ENCODE measurements at places on chromosomes 3 and 15.

GRCh38 chr3:21729888-21730459 lies 21.0 kb downstream of the ZNF385D start:
- no peak for DNase-seq

- no peak for DNase-seq
Observed at GRCh38 chr3:28847736-28848135, 433.1 kb upstream of the RBMS3 start.

DNA sequence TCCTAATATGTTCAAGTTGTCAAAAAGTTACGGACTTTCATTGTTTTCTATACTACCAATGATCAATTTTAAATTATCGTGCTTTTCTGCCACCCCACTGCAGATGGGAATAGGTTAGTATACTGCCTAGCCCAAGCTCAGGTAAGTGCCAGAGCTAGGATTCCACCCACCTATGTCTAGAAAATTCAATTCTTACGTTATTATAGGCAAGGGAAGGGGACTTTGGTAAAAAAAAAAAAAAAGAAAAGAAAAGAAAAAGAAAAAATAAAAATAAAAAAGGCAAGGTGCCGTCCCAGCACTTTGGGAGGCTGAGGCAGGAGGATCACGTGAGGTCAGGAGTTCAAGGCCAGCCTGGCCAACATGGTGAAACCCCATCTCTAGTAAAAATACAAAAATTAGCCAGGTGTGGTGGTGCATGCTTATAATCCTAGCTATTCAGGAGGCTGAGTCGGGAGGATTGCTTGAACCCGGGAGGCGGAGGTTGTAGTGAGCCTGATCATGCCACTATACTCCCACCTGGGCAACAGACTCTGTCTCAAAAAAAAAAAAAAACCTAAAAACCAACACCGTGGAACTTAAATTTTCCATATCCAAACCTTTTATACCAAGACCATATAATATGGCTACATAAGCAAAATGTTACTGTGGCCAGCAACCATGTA lies 1.3 kb downstream of the RPL22L1 start:
- DNase-seq, result no peak

DNA sequence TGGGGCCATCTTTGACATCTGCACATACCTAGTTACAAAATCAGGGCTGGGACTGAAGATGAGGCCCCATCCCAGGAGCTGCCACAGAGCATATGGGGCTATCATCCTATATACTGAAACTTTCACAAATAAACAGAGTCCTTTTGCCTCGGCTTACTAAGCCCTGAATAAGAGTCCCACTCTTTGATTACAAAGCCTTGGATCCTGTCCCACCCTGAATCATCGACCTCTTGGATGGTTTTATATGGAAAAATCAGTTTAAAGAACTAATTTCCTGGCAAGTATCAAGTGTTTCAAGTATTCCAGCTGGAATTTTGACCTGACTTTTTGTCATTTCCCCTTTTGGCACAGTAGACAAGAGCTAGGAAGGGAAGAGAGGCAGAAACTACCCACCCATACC lies 331.3 kb upstream of the FRG2C start:
- DNase-seq, result no peak

GRCh38 chr15:98958918-98959639 lies 48.5 kb downstream of the PGPEP1L start:
- no peak for DNase-seq

DNA sequence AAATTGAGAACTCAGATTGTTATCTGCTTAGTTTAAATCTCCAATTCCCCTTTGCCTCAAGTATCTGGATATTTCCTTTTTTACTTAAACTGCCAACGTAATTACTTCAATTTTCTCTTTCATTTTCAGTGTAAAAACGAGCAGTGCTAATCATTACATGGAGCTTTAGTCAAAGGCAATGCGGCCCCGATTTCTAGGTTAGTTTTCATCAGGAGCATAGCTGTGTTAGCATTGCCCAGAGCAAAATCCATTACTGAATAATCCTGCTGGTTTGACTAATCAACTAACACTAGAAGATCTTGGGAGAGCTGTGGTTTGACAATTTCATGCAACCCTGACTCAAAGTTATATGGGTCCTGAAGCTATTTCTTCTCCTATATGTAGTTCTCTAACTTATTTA lies 46.2 kb downstream of the ZPLD1 start:
- DNase-seq, result no peak

GRCh38 chr3:104291437-104291851 lies 1075.3 kb upstream of the ALCAM start:
- no peak for DNase-seq

GRCh38 chr15:41554915-41555314 lies 4.1 kb upstream of the TYRO3 start:
- DNase-seq, result no peak

DNA sequence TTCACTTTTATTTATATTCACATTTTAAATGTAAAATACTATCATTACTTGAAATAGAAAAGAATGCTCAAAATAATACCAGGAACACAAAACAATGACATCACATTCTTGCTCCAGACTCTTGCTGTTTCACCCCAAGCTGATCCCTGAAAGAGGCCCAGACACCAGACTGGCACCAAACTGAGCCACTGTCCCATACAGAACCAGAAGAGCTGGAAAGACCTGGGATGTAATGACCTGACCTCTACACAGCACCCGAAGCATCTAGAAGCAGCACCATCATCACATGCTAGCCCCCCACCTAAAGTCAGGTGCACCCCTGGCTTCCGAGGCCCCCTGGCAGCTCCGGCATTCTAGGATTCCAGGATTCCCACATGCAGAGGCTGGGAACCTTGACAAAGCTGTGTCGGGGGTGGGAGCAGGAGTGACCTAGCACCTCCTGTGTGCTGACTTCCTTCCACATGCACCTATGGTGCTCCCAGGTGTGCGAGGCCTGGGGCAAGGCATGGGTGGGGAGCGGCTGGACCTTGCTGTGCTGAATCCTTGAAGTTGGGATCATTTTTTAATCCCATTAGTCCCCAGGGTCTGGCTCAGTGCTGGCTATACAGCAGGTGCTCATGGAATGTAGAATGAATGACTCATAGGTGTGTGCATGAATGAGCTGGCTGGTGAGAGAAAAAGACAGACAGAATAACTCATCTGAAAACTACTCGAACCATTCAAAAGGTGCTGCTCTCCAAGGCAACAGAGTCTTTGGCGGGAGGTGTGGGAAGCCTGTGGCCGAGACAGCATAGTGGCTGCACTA lies 144.7 kb upstream of the IQSEC1 start:
- no peak for DNase-seq

DNA sequence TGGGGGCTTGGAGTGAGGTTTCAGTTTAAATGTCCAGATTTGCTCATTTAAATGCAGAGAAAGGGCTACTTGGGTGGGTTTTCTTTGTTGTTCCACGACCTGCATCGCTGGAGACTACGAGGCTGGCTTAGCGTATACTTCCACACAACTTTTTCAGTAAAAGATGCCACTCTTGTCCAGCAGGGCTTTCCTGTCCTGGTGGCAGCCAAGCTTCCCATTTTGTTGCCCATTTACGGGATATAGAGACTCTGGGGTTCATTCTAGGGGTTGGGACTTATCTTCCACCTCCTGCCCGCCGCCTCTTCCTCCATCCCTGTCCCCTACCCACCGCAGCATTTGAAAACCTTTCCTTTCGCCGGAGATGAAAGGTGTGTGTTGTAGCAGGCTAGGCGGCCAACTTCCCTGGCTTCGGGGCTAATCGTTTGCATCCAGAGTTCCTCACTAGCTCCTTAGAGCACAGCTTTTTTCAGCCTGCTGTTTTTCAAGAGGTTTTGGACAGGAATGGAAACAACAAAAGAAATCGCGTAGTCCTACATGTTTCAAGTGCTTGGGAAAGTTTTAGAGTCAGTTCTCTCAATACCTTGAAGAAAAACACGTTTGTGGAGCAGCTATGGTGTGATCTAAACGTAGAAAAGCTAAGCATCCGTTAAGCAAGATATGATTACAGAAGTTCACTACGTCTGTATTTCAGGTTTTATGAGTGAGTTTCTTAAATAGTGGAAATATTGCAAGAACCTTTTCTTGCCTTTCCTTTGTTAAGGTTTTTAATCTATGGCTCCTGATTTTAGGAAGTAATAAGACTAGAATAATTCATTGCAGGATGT lies 843 bp downstream of the CHRNA5 start:
- no peak for DNase-seq

DNA sequence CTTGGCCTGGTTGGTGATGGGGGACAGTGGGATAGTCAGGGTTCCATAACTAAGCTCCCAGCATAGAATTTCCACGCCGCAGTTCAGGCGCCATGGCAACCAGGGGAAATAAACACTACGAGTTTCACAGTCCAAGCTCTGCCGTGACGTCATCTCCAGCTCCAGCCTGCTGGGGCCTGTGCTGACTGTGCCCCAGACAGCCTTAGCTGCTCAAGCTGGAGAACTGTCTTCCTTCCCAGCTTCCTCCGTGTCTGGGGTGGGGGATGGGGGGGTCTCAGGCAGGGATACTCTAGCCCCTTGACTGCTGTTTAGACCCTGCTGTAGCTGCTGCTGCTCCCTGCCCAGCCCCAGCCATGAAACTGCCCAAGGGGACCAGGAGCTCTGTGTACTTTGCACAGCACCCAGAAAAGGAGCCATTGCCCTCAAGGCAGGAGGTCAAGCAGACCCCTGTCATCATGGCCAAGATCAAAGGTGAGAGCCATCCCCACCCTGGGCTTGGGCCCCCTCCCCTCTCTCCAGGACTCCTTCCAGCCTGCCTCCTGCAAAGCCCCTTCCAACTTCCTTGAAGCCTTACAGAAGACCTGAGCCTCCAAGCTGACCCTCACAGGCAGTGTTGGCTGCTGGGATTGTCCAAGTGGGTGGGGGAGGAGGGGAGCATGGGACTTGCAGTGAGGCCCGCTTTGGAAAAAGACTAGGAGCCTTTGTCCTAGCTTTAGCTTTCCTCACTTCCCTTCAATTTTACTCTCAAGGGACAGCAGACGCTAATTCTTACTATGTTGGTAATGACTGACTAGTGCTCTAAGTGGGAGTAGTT lies 11.4 kb upstream of the CSPG4 start:
- DNase-seq, result no peak

GRCh38 chr3:134955874-134956273 lies 160.8 kb downstream of the EPHB1 start:
- DNase-seq, result no peak

DNA sequence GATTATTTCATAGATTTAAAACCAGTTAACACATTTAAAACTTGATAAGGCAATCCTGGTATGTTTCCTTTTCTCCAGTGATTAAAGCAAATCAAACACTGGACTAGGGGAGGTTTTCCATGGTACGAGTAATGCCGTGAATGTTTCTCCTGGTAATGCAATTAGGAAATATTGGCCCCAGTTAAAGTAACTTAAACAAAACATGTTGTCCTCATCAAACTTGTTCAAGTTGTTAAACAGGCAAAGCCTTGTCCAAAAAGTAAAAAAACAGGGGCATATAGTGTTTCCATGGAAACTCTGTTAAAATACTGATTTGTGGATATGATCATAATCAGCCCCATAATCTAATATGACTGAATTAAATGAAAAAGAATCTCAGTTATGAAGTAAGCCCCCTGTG lies 13.1 kb upstream of the LRTM1 start:
- DNase-seq, result no peak

GRCh38 chr3:3802046-3802445 lies 2.8 kb downstream of the LRRN1 start:
- no peak for DNase-seq

Data from activated T-helper 1 cell treated with Interleukin-2 at 50 U/mL for 16 hours (primary cell).